Activated T-cell treated with anti-CD3 and anti-CD28 coated beads, Interleukin-2, amount 50 U/mL, for 4 hours (primary cell): ENCODE measurements at places on chromosomes 6 and 20. TPM values are rescaled to one million over a fixed set of nuclear protein-coding genes. Genes with fewer than 3 reads are reported as not detected.

- no peak for DNase-seq
These were observed 125.0 kb downstream of the SIM1 start for GRCh38 chr6:100339574-100340255.

GRCh38 chr6:108719477-108719876, 128.7 kb upstream of the ARMC2 start:
- no peak for DNase-seq

DNA sequence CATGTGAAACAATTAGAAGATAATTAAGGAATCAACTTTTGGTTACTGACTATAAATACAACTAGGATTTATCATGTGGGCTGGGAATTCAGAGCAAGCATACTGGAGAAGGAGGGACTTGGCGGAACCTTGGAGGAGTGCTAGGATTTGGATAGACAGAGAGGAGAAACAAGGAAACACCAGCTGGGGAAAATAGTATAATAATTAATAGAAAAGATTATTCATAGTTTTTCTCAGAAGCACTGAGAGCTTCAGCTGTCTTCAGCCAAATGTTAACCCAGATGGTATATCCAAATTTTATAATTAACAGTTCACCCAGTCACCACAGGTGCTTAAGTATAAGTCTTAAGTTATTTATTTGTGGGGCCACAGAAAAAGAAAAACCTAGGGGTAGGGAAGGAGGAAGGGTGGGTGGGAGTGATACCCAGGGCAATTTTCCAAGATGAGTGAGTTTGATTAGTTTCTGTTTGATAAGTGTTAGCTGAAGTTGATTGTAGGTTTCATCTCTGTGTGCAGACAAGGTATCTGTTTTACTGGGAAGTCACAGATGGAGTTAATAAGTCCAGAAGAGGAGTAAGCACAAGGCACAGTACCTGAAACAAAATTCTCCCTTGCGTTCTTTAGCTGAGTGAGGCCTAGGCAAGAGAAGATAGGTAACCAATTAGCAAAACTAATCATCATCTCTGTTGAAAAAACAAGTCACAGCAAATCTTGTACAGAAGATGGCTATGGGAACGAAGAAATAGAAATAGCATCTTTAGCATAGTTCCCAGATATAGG, 175.5 kb downstream of the TFAP2B start:
- DNase-seq = no peak

DNA sequence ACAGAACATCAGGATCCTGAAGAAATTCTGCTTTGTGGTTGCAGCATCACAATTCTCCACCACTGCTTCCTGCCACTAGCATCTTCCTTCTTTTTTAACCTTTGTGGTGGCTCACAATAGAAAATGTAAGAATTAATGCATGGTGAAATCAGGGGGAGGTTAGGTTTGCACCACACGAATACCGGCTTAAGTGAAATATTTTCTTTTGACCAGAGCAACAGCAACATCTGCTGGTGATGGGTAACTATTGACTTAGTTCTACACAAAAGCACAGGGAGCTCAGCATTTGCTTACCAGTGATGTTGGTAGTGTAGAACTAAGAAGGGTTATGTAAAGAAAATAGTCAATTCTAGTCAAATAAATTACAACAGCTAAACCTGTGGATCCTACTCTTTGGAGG, 280.5 kb downstream of the SYNE1 start:
- no peak for DNase-seq

DNA sequence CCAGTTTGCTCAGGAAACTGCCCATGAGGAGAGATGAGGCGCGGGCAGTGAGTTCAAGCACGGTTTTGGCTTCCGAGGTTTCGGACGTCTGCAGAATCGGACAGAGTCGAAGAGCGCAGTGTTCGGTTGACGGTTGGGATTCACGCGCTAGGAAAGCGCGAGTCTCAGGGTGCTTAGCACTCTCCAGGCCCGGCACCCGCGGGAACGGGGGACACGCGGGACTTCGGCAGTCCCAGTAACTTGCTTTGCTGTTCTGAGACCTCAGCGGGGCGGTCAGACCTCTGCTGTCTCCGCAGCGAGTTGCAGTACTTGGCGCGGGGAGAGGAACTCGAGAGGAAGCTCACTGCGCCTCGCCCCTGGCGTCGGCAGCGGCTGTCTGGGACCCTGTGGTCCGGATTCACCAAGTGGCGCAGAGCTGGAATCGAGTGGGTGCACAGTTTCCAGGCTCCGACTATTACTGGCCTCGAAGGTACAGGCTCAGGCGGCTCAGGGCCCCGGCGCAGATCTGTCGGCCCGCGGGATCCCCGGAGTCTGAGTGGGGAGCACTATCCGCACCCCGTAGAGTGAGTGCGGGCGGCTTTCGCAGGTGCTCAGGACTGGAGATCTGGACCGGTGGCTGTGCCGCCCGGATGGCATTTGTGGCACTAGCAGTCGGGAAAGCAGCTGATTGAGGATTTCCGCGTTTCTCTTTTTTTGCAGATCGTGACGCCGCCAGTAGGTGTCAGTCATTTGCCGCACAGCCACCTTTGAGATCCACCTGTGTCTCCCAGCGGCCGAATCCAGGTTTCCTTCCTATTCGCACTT, at the start of gene POM121L2:
Gene POM121L2, minus strand, starts transcription at position 128 of the 804 bp plus-strand sequence. Its CDS starts 103 bp downstream, at position 25.
- DNase-seq = peak; percentile 55

MUC21 gene
- total RNA-seq = not detected

TINAG gene
- total RNA-seq = not detected

SNAP91 gene
- not detected for total RNA-seq

PLN gene
- total RNA-seq = not detected
